ENCODE measurements at places on chromosomes 16 and 17.

DNA sequence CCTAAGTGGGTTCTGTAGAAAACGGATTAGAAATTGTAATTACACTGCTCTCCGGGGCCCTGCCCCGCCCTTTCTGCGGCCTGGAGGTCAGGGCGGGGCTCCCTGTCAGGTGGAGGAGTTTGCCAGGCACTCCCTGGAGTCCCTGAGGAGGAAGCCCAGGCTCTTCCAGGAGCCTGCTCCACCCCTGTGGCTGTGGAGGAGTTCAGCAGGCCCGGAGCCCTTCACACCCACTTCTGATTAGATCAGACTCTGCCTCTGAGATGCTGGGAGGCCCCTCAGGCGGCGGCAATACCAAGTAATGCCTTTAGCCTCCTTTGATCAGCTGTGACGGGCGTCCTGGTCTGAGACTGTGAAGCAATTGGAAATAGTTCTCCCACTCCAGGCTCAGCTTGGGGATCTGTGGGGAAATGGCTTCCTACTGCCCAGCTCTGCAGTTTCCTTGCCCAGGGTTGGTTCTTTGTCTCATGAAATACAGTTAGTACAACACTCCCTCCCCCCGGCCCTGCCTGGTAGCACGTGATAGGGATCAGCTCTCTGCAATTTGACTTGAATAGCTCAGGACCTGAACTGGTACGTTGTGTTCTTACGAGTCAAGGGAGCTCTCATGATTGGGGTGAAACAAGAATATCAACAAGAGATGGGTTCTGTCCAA lies 22.3 kb downstream of the BAIAP2 start:
- DNase-seq, result no peak

DNA sequence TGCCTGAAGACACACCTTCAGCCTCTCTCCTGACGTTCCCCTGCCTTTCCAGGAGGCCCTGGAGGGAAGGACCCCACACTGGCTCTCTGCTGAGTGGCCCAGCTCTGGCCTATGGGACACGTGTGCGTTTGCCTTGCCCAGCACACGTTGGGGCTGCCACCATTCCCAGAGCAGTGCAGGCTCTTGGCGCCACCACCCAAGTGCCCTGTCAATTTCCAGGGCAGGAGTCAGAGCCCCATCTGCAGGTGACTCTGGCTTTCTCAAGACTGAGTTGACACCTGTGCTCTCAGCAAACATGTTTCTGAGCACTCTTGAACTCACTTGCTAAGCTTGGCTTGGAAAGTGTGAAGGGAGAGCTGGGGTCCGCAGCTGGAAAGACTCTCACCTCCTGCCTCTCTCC lies 4.7 kb upstream of the IRF8 start:
- no peak for DNase-seq

DNA sequence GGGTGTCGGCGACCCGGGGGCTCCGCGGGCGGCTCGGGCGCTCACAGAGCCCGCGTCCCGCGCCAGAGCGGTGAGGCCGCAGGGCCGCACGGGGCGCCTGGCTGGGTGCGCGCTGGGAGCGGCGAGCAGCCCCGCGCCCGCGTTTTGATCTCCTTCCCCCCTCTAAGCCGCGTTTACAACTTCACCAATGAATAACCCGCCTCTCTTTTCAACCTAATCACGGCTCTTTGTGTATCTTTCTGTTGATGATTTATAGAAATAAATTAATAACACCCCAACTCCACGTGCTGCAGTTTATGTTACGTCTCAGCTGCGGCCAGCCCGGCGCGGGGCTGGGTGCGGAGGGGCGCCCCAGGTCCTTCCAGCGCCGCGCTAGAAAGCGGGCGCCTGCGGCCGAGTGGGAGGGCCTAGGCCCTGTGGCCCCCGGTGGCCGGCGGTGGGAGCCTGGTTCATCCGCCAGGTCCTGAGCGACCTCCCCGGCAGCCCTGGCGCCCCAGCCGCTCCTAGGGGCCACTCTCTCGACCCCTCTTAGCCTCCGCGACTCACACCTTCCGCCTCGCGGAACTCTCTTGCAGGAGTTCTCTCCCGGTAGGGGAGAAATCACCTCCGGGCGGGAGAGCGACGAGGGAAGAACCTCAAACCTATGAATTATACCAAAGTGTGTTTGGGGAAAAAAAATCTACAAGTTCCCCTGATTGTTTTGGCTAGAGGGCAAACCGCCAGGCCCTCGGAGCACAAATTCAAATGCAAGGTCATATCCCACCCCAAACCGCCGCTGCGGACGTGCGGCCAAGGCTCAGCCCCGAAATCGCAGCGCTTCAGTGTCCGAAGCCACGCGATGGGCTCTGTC lies 1.9 kb downstream of the HNF1B start:
- no peak for DNase-seq

DNA sequence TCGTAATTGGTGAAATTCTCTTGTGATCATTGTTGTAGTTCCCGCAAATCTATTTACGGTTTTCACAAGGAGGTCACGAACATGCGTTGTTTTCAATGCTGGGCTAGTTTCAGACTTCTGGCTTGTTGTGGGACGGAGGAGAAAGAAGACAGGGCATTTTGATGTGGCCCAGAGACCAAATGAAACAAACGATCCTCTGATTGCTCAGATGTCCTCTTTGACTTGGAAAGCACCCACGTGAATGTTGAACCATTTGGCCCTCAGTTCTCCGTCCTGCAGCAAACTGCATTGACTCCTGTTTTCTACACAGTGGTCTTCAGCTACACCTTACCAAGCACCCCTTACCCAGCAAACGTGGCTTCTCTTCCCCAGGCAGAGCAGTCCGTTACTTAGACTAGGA lies 391.0 kb downstream of the WWOX start:
- no peak for DNase-seq

DNA sequence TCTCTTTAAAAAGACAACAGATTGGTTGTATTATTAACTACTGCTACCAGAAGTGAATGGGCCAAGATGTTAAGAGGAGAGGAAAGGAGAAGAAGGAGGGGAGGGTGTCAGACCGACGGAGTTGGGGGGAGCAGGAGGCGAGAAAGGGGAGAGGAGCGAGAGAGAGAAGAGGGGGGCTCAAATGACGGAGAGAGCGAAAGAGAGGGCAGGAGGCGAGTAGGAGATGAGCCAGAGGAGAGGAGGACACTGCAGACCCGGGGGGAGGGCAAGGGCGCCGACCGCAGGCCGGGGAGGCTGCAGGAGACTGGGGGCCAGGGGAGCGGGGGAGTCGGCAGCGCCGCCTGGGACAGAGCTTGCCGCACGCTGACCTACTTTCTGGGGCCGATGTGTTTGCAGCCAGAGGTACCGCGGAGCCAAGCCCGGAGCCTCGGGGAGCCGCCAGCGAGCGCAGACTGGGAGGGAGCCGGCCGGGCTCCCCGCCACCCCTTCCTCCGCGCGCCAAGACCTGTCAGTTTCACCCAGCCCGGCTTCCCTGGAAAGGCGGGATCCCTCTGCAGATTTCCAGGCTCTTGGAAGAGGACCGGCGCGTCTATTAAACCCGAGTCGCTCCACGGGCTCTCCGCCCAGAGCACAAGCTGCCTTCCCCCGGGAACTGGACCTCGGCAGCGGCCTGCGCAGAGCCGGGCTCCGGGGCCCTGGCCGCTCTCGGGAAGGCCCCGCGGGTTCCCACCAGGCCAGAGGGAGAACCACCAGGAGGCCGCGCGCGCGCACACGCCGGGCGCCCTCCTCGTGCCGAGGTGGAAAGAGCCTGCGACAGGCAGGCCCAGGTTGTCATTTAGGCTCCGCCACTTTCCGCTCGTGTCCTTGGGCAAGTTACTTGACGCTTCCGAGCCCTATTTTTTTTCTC lies 74.6 kb downstream of the CMC2 start:
- DNase-seq, result peak; percentile 20

GRCh38 chr17:27242951-27243350 lies 51.0 kb upstream of the WSB1 start:
- DNase-seq, result no peak

DNA sequence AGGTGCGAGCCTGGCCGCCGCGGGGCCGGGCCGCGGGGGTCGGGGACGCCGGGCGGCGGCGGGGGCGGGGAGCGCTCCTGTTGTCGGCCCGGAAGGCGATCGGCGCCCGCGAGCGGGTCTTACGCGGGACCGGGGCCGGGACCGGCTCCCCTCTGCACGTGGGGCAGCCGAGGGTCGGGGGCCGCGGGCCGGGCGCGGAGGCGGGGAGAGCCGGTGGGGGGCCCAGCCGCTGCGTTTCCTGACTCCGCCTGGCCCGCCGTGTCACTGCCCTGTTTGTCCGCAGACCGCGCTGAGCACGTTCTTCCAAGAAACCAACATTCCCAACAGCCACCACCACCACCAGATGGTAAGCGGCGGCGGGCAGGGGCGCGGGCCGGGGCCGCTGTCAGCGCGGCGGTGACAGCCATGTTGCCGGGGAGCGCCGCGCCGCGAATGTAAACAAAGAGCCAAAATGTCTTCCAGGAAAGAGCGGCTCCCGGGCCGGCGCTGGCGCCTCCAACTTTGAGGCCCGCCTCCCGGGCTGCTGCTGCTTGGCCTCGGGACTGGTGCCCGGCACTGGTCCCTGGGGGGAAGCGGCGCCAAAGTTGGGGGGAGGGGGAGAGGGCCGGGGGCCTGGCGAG lies 586 bp downstream of the UBALD2 start:
- DNase-seq, result no peak

DNA sequence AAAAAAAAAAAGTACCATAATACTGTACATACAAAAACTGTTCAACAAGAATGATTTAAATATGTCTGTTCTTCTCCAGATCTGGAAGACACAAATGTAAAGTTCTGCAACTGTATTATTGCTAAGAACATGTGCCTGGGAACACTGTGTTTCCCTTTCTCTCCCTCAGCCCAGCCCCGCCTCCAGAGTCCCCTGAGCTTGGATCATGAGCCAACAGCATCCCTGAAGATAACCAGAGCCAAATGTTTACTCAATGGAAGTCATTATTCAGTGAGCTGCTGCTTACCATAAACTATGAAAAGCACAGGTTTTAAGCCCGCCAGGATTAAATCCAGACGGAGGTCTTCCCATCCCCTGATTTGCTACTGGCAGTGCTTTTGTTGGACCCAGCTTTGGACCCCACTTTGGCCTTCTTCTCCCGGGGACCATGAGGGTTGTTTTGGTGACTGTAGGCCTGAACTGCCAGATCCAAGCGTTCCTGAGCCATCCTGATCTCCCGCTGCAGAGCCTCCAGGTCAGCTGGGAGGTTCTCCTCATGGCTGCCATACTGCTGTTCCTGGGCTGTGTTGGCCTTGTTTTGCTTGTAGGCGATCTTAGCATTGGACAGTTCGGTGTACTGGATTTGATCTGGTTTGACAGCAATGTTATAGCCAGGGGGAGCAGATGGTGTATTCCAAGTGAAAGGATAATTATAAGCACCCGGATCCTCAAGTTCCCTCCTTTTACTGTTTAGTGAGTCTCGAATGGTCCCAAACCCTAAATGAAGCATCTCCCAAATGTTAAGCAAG lies 25.6 kb downstream of the GJC1 start:
- DNase-seq, result no peak

DNA sequence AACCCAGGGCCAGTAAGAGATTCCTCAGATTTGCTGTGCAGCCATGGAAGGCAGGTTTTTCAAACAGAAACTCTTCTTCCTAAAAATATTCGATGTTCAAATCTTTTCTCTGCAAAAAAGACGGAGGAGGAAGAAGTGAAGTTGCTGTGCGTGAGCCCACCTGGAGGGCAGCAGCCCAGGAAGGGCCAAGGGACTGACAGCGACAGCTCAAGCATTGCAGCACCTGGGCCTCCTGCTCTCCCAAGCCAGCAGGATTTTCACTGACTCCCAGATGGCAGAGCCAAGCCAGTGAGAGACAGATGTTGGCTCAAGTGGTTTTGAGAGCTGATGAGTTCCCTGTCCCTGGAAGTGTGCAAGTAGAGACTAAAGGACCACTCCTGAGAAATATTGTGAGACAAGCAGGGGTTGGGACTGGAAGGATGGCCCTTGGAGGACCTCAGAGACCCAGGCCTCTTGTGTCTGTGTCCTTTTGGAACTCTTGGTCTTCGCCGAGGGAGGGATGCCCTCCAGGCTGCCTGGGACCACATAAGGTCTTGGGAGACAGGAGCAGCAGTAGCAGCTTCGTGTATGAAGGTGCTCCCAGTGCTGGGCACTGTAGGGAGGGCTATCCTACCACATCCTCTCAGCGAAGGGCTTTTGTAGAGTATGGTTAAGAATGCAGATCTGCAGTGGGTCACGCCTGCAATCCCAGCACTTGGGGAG lies 29.3 kb upstream of the TNFRSF13B start:
- DNase-seq, result no peak

- DNase-seq, result no peak
These were observed 1.9 kb upstream of the CCDC102A start for GRCh38 chr16:57538235-57538721.

GRCh38 chr17:79262624-79263023 lies 188.0 kb downstream of the ENGASE start:
- no peak for DNase-seq

DNA sequence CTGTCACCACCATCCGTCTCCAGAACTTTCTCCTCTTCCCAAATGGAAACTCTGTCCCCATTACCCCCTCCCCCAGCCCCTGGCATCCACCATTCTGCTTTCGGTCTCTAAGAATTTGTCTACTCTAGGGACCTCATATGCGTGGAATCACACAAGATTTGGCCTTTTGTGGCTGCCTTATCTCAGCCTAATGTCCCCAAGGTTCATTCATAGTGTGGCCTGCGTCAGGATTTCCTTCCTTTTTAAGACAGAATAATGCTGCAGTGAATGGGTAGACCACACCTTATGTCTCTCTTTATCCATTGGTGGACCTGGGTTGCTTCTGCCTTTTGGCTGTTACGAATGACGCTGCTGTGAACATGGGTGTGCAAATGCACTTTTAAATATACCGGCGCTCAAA lies 139.7 kb upstream of the PLCG2 start:
- DNase-seq, result no peak

- no peak for DNase-seq
These were observed 110.8 kb upstream of the CDH5 start for GRCh38 chr16:66255647-66256046.

GRCh38 chr17:77316191-77316641 lies 175.4 kb downstream of the SEC14L1 start:
- DNase-seq, result no peak

- DNase-seq, result no peak
These were observed 12.8 kb upstream of the CCL8 start for GRCh38 chr17:34306466-34306865.

DNA sequence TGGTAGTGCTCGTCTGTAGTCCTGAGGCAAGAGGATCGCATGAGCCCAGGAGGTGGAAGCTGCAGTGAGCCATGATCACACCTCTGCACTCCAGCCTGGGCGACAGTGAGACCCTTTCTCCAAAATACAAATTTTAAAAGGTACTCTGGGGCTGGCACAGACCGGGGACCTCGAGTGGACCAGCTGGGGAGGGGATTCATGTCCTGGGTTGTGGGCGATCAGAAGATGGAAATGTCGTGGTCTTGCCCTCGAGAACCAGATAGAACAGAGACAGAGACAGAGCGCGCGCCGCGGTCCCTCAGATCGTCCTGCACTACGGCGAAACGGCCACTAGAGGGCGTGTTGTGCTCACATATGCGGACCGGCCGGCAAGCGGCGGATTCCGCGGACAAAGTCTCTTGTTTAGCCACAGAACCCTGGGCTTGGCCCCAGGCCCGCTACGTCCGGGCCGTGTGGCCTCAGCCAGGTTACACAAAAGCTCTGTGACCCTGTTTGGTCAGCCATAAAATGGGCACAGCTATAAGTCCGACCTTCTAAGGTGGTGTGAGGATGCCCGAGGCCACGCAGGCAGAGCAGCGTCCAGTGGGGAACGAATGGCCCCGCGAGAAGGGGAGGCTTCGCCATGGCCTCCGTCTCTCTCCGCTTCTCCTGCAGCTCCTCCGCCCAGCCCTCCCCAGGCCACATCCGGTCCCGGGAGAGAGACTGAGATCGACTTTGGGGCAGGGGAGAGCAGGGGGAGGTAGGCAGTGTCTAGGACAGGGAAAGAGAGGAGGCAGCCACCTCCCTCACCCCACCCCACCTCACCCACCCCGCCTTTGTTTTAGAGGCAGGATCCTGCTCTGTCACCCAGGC lies 14.6 kb upstream of the SBK1 start:
- DNase-seq, result peak; percentile 74

Measured in NCI-H526 treated with DMSO at 0.1 percent for 48 hours (cell line).